Dorsolateral prefrontal cortex (tissue), 122 donors: ENCODE measurements at places on chromosomes 1 and 21. TPM values are rescaled to one million over a fixed set of nuclear protein-coding genes. Genes with fewer than 3 reads are reported as not detected.

The MFAP2 gene
- total RNA-seq = not detected

The GLRX2 gene
- 35.5 TPM for total RNA-seq

The FCRL5 gene
- not detected for total RNA-seq

The CNKSR1 gene
- 5.7 TPM for total RNA-seq

The KIF17 gene
- 20.2 TPM for total RNA-seq

The AGT gene
- 278 TPM for total RNA-seq

- no peak for DNase-seq
Observed at GRCh38 chr1:226487921-226488320, 60.6 kb upstream of the STUM start.

- no peak for DNase-seq
Observed at GRCh38 chr1:179038528-179039281, 13.0 kb downstream of the FAM20B start.

DNA sequence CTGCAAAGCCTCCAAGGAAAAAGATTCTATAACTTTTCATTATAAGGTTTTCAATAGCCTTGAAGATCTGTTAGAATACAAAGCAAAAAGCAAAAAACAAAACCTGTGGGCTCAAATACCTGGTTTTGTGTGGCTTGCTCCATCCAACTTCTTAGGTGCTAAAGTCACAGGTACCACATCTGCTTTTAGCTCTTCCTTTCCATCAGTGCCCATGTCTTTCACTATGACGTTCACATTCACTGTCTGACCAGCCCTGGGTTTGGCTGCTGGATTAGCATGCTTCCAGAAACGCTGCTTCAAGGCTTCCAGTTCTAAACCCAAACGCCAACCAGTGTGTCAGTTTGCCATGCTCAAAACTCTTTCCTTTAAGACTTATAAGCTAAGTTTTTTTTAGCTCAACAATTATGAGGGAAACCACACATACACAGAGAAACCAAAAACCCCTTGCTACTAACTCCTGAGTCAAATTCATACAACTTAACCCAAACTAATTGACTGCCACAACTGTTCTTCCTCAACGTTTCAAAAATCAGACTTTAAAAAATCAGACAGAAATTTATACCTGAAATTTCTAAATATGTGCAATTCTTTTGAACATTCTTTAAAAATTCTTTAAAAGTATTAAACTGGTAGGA lies 16.0 kb downstream of the CLSPN start:
- DNase-seq = no peak
